Astrocyte of the spinal cord (primary cell): ENCODE measurements at places on chromosomes 5 and 9.
A peak's percentile ranks its signal among the peaks of the same experiment; 100 is the strongest.

DNA sequence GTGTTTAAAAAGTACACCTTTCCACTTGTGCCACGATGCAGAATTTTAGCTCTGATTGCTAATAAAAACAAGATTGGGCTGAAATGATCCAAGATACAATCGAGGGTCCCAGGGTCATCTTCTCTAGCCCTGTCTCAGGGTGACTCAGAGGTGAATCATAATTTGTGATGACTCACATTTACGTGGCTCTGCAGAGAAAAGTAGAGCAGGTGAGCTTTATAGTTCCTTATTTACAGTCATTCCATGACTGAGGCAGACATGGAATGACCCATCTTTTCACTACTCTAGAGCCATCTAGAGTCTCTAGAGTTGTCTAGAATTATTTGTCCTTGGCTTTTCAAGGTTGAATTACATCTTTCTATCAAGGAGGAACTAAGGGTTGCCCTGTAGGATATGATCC, 155.2 kb downstream of the GAS1 start:
- peak; percentile 32 for DNase-seq

DNA sequence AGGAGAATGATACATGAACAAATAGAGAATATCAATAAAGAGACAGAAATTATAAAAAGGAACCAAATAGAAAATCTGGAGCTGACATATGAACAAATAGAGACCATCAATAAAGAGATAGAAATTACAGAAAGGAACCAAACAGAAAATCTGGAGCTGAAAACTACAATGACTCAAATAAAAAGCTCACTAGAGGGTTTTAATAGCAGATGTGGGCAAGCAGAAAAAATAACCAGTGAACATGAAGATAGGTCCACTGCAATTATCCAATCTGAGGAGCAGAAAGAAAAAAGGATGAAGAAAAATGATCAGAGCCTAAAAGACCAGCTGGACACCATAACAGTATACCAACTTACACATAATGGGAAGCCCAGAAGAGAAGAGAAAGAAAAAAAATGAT, 353.7 kb downstream of the ARL15 start:
- no peak for DNase-seq

GRCh38 chr5:177023303-177023664, 788 bp downstream of the ZNF346 start:
- DNase-seq: peak; percentile 8

DNA sequence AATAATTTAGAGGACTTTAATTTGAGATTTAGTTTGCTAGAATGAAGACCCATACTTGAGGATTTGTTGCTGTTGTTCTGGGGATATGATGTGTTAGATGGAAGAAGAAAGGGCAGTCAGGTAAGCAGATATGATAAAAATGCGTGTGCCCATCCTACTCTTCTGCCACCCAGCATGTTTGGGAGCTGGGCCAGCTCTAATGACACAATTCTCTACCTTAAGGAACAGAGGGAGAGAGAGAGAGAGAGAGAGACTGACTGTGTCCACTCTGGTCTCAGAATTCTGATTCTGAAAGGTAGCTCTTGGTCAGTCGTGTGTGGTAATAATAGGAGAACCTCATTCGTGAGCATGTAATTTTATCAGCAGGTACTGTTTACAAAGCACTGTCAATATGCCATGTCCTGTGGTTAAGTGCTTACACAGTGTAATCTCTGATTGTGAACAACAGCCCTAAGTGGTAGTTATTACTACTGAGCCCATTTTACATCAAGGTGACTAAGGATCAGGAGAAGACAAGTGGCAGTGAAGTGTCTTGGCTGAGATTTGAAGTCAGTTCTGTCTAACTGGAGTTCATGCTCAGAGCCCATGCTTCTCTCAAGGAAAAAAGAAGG, 307.4 kb upstream of the SEMA6A start:
- DNase-seq: no peak

GRCh38 chr5:179864686-179865085, 6.1 kb upstream of the MRNIP start:
- no peak for DNase-seq

DNA sequence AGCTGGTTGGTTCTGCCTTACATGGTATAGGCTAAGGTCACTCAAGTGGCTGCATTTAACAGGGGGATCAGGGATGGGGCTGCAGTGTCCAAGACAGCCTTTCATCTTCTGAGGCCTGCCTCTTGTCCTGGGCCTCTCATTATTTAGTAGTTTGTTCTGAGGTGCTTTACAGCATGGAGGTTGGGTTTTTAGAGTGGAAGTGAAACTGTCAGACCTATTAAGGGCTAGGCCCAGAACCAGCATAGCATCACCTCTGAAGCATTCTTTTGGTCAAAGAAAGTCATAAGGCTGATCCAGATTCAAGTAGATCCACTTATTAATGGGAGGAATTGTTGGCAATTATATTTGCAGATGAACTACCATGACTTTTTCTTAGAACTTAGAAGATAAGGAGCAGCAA, 146.0 kb upstream of the NMUR2 start:
- DNase-seq: no peak

DNA sequence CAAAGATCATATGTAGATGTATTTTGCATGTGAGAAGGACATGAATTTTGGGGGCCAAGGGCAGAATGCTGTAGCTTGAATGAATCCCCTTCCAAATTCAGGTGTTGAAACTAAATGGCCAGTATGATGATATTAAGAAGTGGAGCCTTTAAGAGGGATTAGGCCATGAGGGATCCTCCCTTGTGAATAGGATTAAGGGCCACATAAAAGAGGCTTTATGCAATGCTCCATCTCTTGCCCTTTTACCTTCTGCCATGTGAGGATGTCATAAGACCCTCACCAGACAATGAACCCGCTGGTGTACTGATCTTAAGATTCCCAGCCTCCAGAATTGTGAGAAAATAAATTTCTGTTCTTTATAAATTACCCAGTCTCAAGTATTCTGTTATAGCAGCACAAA, 206.1 kb downstream of the YTHDC2 start:
- no peak for DNase-seq

GRCh38 chr9:96484521-96484931, 34.6 kb downstream of the HABP4 start:
- DNase-seq: no peak

- DNase-seq: peak; percentile 7
Measured at GRCh38 chr5:18113721-18114120, 479.5 kb downstream of the TAF11L14 start.

GRCh38 chr5:170736966-170737365, 46.6 kb upstream of the GABRP start:
- DNase-seq: no peak

- peak; percentile 9 for DNase-seq
Measured at GRCh38 chr5:82925061-82925411, 152.2 kb downstream of the TMEM167A start.

DNA sequence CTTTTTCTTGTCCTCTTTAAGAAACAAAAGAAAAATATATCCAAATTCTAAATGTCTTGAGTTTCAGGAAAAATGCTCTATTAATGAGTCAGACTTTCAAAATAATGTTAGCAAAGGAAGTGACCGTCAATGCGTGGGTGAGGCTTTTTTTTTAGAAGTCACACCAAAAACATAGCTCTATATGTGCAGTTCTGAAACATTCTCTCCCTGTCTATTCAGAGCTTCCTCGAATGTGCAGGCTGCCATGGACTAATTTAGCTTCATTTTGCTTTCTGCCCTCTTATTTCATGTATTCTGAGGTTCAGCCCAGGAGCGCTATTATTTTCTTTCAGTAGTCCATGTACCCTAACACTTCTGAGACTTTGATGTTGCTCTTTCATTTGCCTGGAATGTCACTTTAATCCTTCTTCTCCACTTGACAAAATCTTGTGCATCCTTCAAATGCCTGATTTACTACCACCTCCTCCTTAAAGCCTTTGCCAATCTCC, 72.5 kb upstream of the RASA1 start:
- DNase-seq: peak; percentile 76

- DNase-seq: no peak
Measured at GRCh38 chr9:126609191-126609590, 4.5 kb upstream of the LMX1B start.

GRCh38 chr5:122723606-122724352, 51.1 kb upstream of the SNX2 start:
- peak; percentile 85 for DNase-seq

DNA sequence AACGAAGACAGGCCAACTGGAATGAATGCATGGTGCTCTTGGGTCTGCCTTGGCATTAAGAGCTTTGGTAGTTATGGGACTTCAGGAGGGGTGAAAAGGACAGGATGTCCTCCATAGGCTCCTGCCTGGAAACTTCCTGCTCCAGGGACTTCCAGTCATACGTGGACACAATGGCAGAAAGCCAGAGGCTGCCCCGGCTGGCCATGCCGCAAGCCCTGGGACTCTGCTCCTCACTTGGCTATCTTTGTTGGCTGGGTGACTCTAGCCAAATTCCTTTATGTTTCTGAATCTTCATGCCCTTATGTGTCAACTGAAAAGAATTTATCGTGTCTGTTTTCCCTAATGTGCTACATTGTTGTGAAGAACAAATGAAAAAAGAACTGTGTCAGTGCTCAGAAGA, 136.9 kb downstream of the SIL1 start:
- peak; percentile 70 for DNase-seq
